ENCODE measurements at places on chromosomes 12 and 14. TPM values are rescaled to one million over a fixed set of nuclear protein-coding genes. Genes with fewer than 3 reads are reported as not detected.

The TPPP2 gene
- not detected for polyA plus RNA-seq

- no peak for DNase-seq
These were observed 209.2 kb upstream of the C14orf180 start for GRCh38 chr14:104370256-104370870.

GRCh38 chr14:41355866-41356265 is 250.8 kb upstream of the LRFN5 start:
- DNase-seq: no peak

GRCh38 chr14:85344847-85345570 is 184.9 kb upstream of the FLRT2 start:
- DNase-seq: no peak

GRCh38 chr14:59358784-59359183 is 106.4 kb downstream of the GPR135 start:
- DNase-seq: no peak

All from IMR-90 (cell line).